Cardiac septum (tissue), 1 donor: ENCODE measurements at places on chromosomes 13 and 19. TPM values are rescaled to one million over a fixed set of nuclear protein-coding genes. Genes with fewer than 3 reads are reported as not detected.

SHANK1 gene
- 1.3 TPM for total RNA-seq

LILRA1 gene
- 0.51 TPM for total RNA-seq

GRCh38 chr19:7646426-7646700, 9.5 kb downstream of the STXBP2 start:
- no peak for DNase-seq

DNA sequence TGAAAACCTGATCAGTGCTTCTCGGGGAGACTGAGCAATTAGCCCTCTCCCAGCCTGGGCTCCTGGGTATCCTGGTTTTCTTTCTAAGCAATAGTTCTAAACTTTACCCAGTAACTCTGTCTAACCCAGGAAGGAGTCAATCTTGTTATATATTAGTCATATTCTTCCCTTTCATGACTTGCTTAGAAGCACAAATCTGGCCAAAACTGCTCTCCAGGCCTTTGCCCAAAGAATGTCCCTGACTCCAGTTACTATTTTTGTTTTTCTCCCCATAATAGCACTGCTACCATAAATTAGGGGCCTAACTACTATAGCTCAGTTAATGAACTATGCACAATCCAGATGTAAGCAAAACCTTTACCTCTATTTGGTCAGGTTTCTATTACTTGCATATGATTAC, 355.8 kb upstream of the HTR2A start:
- no peak for DNase-seq

DNA sequence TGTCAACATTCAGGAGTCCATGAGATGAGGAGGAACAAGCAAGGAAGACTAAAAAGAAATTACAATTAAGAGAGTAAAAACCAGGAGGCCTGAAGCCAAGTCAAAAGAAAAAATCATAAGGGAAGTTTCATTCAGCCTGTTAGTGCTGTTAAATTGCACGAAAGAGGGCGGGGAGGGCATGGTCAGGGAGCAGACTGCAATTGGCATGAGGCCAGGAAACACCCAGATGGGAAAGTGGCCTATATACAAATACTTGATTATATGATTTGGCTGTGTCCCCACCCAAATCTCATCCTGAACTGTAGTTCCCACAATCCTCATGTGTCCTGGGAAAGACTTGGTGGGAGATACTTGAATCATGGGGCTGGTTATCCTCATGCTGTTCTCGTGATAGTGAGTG, 43.9 kb downstream of the TNFSF13B start:
- DNase-seq = no peak

ZNF814 gene
- 5.4 TPM for total RNA-seq

GRCh38 chr13:106533101-106533942, 2.1 kb downstream of the EFNB2 start:
- peak; percentile 89 for DNase-seq

DNA sequence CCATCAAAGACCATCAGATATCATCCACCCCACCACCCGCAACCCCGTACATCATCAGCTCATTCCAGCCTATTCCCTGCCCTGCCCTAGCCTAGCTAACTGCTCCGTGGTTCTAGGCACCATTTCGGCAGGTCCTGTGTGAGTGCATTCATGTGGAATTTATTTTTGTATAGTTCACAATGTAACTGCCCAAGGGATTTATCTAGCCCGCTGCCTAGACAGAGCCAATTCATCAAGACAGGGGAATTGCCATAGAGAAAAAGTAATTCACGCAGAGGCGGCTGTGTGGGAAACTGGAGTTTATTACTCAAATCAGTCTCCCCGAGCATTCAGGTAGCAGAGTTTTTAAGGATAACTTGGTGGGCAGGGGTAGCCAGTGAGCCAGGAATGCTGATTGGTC, 109.2 kb upstream of the UBL3 start:
- DNase-seq = no peak

ZNF439 gene
- total RNA-seq = 5.0 TPM

KIR3DL2 gene
- not detected for total RNA-seq
